Osteocyte (in vitro differentiated cells): ENCODE measurements at places on chromosomes 3 and 15. TPM values are rescaled to one million over a fixed set of nuclear protein-coding genes. Genes with fewer than 3 reads are reported as not detected.

GRCh38 chr15:46636206-46636605 lies 1001.4 kb downstream of the SQOR start:
- H3K27me3 ChIP-seq, result no peaks in the 10 kb centered on the region
- no peak overlapping the region for H3K4me3 ChIP-seq
- H3K27ac ChIP-seq, result no peak overlapping the region
- DNase-seq, result no peak
- H3K36me3 ChIP-seq, result no peaks in the 10 kb centered on the region

- H3K36me3 ChIP-seq, result peaks cover 2% of the 10 kb centered on the region
- no peak for DNase-seq
- H3K27me3 ChIP-seq, result peaks cover 44% of the 10 kb centered on the region
- no peaks in the 10 kb centered on the region for H3K4me1 ChIP-seq
- no peak overlapping the region for H3K27ac ChIP-seq
- no peak overlapping the region for H3K4me3 ChIP-seq
Observed at GRCh38 chr3:12369598-12369997, 80.7 kb downstream of the PPARG start.

- H3K4me1 ChIP-seq, result no peaks in the 10 kb centered on the region
- peaks cover 2% of the 10 kb centered on the region for H3K27me3 ChIP-seq
- no peak overlapping the region for H3K4me3 ChIP-seq
- no peak overlapping the region for H3K27ac ChIP-seq
- DNase-seq, result no peak
Observed at GRCh38 chr15:73724212-73724611, 28.9 kb downstream of the INSYN1 start.

DNA sequence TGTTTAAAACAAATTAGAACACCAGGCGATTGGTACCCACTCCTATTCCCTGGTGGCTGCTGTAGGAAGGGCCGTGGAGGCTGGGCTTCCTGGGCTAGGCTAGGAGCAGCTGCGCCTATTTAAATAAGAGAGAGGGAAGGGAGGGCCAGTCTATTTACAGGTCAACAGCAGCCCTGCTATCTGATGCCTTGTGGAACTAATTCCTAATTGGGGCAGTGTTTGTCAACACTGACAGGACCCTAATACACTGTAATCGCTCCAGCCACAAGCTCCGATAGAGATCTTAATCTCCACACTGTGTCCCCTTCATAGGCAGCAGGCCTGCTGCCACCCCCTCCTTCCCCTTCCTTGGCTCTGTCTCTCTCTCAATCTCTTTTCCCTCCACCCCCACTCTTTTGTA lies 116.9 kb upstream of the SOX14 start:
- H3K36me3 ChIP-seq, result no peaks in the 10 kb centered on the region
- H3K4me3 ChIP-seq, result no peak overlapping the region
- no peak overlapping the region for H3K27ac ChIP-seq
- H3K27me3 ChIP-seq, result no peaks in the 10 kb centered on the region
- H3K4me1 ChIP-seq, result no peaks in the 10 kb centered on the region

TMEM207 gene
- total RNA-seq, result not detected in 2 replicates

REC114 gene
- total RNA-seq, result not detected in 2 replicates

DNA sequence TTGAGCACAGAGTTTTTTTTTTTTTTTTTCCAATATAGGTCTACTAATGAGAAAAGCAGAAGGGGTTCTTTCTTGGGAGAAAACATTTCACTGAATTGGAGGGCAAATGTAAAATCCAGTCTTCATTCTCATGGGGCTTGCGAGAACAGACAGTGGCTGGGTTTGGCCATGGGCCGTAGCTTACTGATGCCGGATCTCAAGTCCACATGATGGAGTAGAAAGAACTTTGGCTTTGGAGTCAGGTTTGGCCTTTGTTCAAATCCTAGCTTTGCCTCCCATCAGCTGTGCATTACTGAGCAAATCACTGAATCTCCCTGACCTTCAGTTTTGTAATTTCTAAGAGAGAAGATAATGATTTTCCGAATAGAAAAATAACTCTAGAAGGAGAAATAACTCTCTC lies 59.7 kb downstream of the LMCD1 start:
- H3K4me3 ChIP-seq, result no peak overlapping the region
- DNase-seq, result no peak
- H3K4me1 ChIP-seq, result peaks cover 33% of the 10 kb centered on the region
- H3K27me3 ChIP-seq, result no peaks in the 10 kb centered on the region

GRCh38 chr3:153287017-153287416 lies 125.0 kb downstream of the RAP2B start:
- no peak overlapping the region for H3K4me3 ChIP-seq
- H3K27me3 ChIP-seq, result no peaks in the 10 kb centered on the region
- no peak overlapping the region for H3K27ac ChIP-seq
- H3K36me3 ChIP-seq, result no peaks in the 10 kb centered on the region

DNA sequence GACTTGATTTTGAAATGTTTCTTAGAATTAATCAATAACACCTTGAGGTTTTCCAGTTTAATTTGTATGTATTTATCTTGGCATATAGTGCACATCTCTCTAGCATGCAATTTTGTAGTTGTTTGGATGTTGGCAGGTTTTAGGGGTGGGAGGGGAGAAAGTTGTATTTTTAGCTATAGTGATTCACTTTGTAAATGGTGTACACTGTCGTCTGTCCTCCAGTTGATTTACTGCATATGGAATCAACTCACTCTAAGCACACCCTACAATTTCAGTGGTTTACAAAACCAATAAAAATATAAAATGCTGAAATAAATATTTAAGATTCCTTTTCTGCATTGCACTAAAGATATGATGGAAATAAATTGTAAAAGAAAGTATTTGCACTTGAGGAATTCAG lies 199.1 kb downstream of the CDIN1 start:
- H3K4me3 ChIP-seq, result no peak overlapping the region
- H3K4me1 ChIP-seq, result peaks cover 13% of the 10 kb centered on the region
- no peaks in the 10 kb centered on the region for H3K27me3 ChIP-seq
- H3K27ac ChIP-seq, result no peak overlapping the region
- H3K36me3 ChIP-seq, result peaks cover 12% of the 10 kb centered on the region

DNA sequence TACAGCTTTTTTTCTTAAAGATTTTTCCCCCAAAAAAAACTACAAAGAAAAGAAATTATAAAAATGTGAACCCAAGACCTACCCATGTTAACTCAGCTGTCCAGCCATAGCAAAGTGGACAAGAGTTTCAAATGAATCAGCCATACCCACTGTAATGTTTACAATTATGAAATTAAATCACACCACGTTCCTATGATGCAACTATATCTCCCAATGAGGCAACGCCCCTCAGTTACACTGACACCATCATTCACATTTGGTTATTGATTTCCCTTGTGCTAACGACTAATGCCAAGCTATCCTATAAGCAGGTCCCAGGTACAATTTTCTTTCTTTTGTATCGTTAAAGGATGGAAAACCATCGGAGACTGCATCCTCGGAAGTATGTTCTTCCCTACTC lies 115.1 kb upstream of the ICE2 start:
- H3K4me1 ChIP-seq, result peaks cover 25% of the 10 kb centered on the region
- H3K27me3 ChIP-seq, result peaks cover 14% of the 10 kb centered on the region
- H3K4me3 ChIP-seq, result peak overlapping the region; percentile 22
- peak overlapping the region; percentile 4 for H3K27ac ChIP-seq
- DNase-seq, result no peak
- H3K36me3 ChIP-seq, result peaks cover 3% of the 10 kb centered on the region

DNA sequence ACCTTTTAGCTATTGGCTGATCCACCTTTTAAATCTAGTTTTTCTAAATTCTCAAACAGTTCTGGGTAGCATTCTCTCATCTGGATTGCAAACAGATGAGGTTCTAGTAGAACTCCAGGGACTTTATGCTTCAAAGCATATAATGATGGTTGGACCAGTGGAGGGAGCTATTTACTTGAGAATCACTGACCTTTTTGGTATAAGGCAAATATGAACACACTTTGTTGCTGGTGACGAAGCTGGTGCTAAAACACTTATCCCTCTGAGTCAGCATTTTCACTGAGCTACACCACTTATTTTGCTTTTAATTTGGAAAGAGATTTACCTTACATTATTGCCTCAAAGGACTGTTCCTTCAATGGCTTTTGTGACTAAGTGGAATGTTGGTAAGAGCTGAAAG lies 58.6 kb upstream of the SLITRK3 start:
- no peaks in the 10 kb centered on the region for H3K36me3 ChIP-seq
- H3K27me3 ChIP-seq, result peaks cover 4% of the 10 kb centered on the region
- no peak for DNase-seq

DNA sequence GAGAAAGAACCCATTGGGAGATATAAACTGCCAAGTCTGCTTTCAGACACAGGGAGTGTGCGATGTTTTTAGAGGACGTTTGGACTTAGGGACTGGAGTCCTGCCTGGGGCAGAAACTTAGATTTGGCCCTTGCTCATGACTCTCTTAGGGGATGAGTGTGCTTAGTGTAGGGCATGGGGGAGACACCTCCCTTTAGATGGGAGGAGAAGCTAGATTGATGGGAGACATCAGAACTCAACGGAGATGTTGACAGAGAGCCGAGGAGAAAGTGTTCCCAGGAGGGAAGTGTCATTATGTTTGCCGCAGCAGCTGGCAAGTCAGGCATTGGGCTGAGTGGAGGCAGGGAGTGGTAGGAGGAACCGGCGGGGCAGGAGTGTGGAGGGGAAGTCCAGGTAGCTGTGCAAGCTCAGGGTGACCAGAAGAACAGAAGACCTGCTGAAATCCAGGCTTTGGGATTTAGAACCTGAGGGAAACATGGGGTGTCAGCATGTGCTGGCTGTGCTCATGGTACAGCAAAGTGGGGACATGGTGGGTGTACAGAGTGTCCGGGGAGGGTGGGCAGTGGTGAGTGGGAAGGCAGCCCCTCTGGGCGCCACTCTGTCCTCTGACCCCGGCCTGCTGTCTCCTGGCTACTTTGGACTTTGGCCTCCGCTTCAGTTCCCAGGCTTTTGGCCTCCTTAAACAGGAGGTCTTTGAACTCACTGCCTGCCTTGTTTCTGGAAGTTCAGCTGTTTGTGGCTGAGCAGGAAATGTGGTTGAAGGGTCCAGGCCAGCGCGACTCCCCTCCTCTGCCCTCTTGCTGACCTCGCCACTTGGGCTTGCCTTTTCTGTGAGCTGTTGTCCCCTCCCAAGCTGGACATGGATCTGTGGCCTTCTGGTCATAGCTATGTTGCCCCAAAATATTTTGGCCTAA lies 324.0 kb upstream of the LRRFIP2 start:
- H3K27ac ChIP-seq, result no peak overlapping the region
- no peaks in the 10 kb centered on the region for H3K36me3 ChIP-seq
- H3K4me1 ChIP-seq, result peaks cover 12% of the 10 kb centered on the region
- H3K27me3 ChIP-seq, result peaks cover 15% of the 10 kb centered on the region
- no peak for DNase-seq
- no peak overlapping the region for H3K4me3 ChIP-seq

SRGAP3 gene
- total RNA-seq, result 1.5 and 2.6 TPM in 2 replicates

PIGZ gene
- total RNA-seq, result 7.9 and 9.5 TPM in 2 replicates

DNA sequence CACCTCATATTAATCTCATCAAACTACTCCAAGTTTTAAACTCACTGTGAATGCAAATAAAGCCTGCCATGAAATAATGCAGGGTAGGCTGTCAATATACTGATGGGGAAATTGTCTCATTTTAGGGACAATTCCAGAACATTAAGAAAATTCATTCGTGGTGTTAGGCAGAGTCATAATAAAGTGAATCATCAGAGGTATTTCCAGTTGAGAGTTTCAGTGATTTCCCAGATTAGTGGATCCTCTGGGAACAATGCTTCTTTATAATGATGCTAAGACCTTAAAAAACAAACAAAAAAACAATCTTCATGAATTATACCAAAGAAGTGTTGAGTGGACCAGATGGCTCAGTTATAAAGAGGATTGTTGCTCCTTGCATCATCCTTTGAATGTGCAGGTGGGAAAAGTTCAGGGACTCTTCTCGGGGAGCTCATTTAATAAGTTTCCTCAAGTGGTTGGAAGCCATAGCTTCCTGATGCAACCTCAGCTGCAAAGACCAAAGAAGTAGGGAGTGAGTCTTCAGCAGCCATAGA lies 360.9 kb upstream of the TRIM42 start:
- peaks cover 5% of the 10 kb centered on the region for H3K27me3 ChIP-seq
- H3K4me1 ChIP-seq, result peaks cover 6% of the 10 kb centered on the region
- no peak for DNase-seq
- no peak overlapping the region for H3K4me3 ChIP-seq

PLCL2 gene
- 1.8 and 2.1 TPM in 2 replicates for total RNA-seq

UBE3A gene
- total RNA-seq, result 84.3 and 88.0 TPM in 2 replicates

- H3K36me3 ChIP-seq, result no peaks in the 10 kb centered on the region
- no peak for DNase-seq
- H3K4me1 ChIP-seq, result no peaks in the 10 kb centered on the region
- H3K4me3 ChIP-seq, result no peak overlapping the region
- peaks cover 28% of the 10 kb centered on the region for H3K27me3 ChIP-seq
- no peak overlapping the region for H3K27ac ChIP-seq
Observed at GRCh38 chr3:62343755-62344154, 29.6 kb downstream of the FEZF2 start.

- H3K27ac ChIP-seq, result peak overlapping the region; percentile 19
- peaks cover 41% of the 10 kb centered on the region for H3K4me1 ChIP-seq
- H3K4me3 ChIP-seq, result no peak overlapping the region
- DNase-seq, result no peak
- H3K27me3 ChIP-seq, result no peaks in the 10 kb centered on the region
Observed at GRCh38 chr3:119184796-119185570, 11.6 kb downstream of the UPK1B start.

DNA sequence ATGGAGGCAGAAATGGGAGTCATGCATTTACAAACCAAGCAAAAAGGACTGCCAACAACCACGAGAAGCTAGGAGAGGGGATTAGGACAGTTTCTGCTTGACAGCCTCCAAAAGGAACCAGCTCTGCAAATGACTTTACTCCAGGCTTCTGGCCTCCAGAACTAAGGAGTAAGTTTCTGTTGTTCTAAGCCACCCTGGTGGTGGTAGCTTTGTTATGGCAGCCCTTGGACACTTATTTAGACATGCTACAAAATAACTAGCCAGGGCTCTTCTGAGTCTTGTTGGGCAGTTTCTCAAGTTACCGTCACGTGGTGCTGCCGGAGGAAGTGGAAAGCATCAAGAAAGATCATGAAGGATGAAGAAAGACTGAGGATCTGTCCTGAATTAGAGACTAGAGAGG lies 386.5 kb downstream of the LRTM1 start:
- no peaks in the 10 kb centered on the region for H3K27me3 ChIP-seq
- peak; percentile 21 for DNase-seq
- no peaks in the 10 kb centered on the region for H3K36me3 ChIP-seq
- H3K27ac ChIP-seq, result no peak overlapping the region

DNA sequence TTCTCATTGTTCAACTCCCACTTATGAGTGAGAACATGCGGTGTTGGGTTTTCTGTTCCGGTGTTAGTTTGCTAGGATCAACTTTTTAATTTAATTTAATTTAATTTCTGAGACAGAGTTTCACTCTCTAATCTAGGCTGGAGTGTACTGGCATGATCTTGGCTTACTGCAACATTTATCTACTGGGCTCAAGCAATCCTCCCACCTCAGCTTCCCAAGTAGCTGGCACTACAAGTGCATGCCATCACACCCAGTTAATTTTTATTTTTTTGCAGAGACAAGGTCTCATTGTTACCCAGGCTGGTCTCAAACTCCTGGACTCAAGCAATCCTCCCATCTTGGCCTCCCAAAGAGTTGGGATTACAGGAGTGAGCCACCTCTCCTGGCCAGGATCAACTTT lies 82.7 kb downstream of the GPR156 start:
- H3K27me3 ChIP-seq, result no peaks in the 10 kb centered on the region
- H3K27ac ChIP-seq, result no peak overlapping the region
- H3K36me3 ChIP-seq, result no peaks in the 10 kb centered on the region
- H3K4me3 ChIP-seq, result no peak overlapping the region
- no peak for DNase-seq

CHRM5 gene
- total RNA-seq, result not detected in 2 replicates

CCDC191 gene
- total RNA-seq, result 4.3 and 7.1 TPM in 2 replicates

- H3K4me1 ChIP-seq, result no peaks in the 10 kb centered on the region
- peaks cover 5% of the 10 kb centered on the region for H3K36me3 ChIP-seq
- H3K27ac ChIP-seq, result no peak overlapping the region
- no peak overlapping the region for H3K4me3 ChIP-seq
- no peak for DNase-seq
Observed at GRCh38 chr3:81516042-81516441, 245.4 kb downstream of the GBE1 start.

NECTIN3 gene
- total RNA-seq, result 70.8 and 75.5 TPM in 2 replicates
